Activated CD4-positive, alpha-beta T cell treated with anti-CD3 and anti-CD28 coated beads, Interleukin-2, amount 10 ng/mL, durations not matched to agents 7 days and 5 days (primary cell): ENCODE measurements at places on chromosomes 2 and 18.

DNA sequence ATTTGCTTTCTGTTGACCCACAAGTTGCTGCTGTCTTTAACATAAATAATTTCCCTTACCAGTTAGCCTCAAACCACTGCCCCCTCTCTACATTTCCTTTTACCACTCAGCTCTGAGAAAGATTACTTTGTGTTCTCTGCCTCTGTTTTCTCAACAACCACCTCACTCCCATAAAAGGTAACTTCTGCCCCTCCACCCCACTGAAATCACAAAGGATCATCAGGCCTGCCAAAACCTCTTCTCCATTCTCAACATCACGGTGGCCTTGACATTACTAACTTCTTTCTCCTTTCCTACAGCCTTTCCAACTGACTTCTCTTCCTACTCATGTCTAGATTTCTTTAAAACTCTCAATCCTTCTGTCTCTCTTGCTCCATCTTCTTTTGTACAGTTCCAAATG lies 10.1 kb downstream of the ACADL start:
- no peaks in the 10 kb centered on the region for H3K36me3 ChIP-seq
- peaks cover 5% of the 10 kb centered on the region for H3K27me3 ChIP-seq
- DNase-seq, result no peak
- H3K4me3 ChIP-seq, result no peak overlapping the region
- no peak overlapping the region for H3K27ac ChIP-seq
- H3K4me1 ChIP-seq, result no peaks in the 10 kb centered on the region

- H3K4me3 ChIP-seq, result no peak overlapping the region
- H3K27me3 ChIP-seq, result no peaks in the 10 kb centered on the region
- H3K27ac ChIP-seq, result no peak overlapping the region
- H3K36me3 ChIP-seq, result no peaks in the 10 kb centered on the region
- H3K4me1 ChIP-seq, result no peaks in the 10 kb centered on the region
Observed at GRCh38 chr2:221673248-221673647, 101.1 kb upstream of the EPHA4 start.

- no peak overlapping the region for H3K27ac ChIP-seq
- no peaks in the 10 kb centered on the region for H3K4me1 ChIP-seq
- no peak for DNase-seq
Observed at GRCh38 chr2:240371129-240372000, 64.1 kb upstream of the GPC1 start.

GRCh38 chr2:134293719-134294537 lies 40.1 kb downstream of the MGAT5 start:
- peaks cover 43% of the 10 kb centered on the region for H3K4me1 ChIP-seq
- no peak overlapping the region for H3K27ac ChIP-seq
- H3K27me3 ChIP-seq, result no peaks in the 10 kb centered on the region
- H3K36me3 ChIP-seq, result peaks cover 34% of the 10 kb centered on the region

DNA sequence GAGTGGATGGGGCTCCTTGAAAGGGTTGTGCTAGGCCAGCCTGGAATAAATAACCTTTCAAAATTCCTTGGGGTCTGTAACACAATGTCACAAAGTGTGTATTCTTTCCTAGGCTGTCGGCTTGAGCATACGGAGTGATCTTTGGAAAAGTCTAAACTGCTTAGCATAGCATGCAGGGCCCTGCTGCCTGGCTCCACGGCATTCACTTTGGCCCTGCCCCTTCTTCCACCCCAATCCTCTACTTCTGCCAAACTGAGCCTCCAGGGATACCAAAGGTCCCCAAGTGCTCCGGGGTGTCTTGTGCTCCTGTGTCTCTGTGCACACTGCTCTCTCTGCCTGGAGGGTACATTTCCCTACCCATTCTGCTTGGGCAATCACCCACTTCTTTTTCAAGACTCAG lies 196.1 kb downstream of the LTBP1 start:
- H3K36me3 ChIP-seq, result no peaks in the 10 kb centered on the region
- no peaks in the 10 kb centered on the region for H3K4me1 ChIP-seq
- H3K27me3 ChIP-seq, result peaks cover 3% of the 10 kb centered on the region

- no peaks in the 10 kb centered on the region for H3K27me3 ChIP-seq
- H3K36me3 ChIP-seq, result no peaks in the 10 kb centered on the region
- no peak overlapping the region for H3K4me3 ChIP-seq
- no peak overlapping the region for H3K27ac ChIP-seq
- no peaks in the 10 kb centered on the region for H3K4me1 ChIP-seq
Observed at GRCh38 chr2:140650825-140651224, 1480.0 kb downstream of the LRP1B start.
